RKO (cell line): ENCODE measurements at places on chromosomes 5 and 9.

DNA sequence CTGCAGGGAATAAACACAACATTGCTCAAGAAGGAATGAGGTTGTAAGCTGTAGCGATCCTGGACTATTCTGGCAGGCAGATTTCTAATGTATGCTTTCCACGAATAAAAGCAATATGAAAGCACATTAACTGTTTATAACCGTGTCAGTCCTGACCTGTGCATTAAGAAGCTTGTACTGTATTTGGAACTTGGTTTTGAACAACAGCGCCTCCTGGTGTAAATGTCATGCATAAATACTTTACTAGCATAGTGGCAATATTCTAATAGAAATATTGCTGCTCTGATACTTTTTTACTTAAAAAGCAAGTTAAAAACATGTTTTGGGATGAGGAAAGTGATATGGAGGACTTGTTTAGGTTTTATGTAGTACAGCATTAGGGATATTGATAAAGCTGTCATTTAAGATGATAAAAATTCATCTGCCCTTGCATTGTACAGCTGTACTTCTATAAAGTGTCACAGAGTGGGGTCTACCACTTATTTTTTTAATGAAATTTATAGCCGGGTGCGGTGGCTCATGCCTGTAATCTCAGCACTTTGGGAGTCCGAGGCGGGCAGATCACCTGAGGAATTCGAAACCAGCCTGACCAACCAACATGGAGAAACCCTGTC, 70.7 kb upstream of the GNE start:
- peak; percentile 80 for DNase-seq

DNA sequence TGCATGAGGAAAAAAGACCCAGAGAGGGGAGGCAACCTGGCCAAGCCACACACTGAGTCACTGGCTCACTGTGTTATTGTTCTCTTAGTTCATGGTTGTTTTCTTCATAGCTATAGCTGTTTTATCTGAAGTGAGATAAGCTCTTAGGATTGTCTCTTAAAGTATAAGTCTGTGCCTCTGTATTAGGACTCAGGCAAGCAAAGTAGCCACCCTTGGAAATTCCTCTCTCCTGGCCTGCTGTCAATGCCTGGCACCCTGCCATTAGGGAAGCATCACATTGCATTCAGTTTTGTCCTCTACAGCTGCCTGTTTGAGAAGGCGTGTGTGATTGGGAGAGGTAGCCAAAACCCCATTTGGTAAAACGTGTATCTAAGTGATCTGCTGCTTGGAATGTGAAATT, 147.4 kb upstream of the GLRA1 start:
- DNase-seq, result no peak

DNA sequence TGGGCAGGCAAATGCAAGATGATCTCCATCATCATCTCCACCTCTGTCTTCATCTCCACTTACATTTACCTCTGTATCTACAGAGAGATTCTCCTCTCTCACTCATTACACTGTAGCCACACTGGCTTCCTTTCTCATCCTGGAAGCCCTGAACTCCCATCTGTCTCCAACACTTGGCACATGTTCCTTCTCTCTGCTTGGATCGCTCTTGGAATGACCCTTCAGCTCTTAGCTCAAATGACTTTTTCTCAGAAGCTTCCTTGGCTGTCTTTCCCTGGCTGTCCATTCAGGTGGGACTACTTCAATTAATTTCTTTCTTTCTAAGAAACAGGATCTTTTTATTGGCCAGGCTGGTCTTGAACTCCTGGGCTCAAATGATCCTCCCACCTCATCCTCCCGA, 120.0 kb upstream of the KLF4 start:
- no peak for DNase-seq

- peak; percentile 66 for DNase-seq
Measured at GRCh38 chr5:104344809-104345208, 782.2 kb upstream of the NUDT12 start.

- no peak for DNase-seq
Measured at GRCh38 chr5:124949862-124950261, 203.4 kb upstream of the ZNF608 start.

- DNase-seq, result no peak
Measured at GRCh38 chr9:35529161-35529823, 39.4 kb downstream of the RUSC2 start.

GRCh38 chr5:157665467-157666070, 5.8 kb upstream of the C5orf52 start:
- DNase-seq, result peak; percentile 32

DNA sequence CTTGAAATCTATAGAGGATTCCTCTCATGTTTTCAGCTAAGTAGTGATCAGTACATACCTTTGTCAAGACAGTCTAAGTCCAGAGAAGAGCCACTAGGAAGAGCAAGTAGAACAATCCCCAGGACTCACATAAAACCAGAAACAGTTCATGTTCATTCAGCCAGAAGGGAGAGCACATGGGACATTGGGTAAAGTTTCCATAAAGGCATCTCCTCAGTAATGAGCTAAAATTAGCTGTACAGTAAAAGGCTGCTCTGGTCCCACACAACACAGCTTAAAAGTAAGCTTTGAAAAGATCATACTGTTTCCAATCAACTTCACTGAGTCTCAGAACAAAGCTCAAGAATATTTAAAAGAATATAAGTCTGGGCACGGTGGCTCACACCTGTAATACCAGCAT, 32.4 kb downstream of the HOMER1 start:
- no peak for DNase-seq

DNA sequence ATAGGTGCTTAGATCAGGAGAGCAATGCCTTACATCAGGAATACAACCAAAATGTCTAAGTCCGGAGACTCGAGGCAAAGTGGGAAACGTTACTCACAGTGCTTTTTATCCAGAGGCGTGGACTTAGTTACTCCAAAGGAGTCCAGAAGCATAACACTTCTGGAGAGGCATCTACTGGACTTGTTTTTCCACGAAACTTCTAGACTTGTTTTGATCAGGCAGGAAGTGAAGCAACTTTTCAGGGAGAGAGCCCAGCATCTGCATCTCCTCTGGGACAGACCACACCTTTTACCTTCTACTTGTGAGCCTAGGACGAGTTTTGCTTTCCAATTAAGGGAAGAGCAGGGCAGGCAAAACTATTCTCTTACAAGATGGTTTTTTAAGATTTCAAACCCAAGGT, 1.2 kb upstream of the TJP2 start:
- DNase-seq, result no peak
